Activated CD8-positive, alpha-beta memory T cell treated with anti-CD3 and anti-CD28 coated beads, Interleukin-2, amount 50 U/mL, for 4 hours (primary cell): ENCODE measurements at places on chromosomes 3 and 15.

- no peak for DNase-seq
These were observed 147.2 kb downstream of the EPHA6 start for GRCh38 chr3:96961576-96961975.

- no peak for DNase-seq
These were observed 216.0 kb upstream of the MCTP2 start for GRCh38 chr15:94015324-94015723.

DNA sequence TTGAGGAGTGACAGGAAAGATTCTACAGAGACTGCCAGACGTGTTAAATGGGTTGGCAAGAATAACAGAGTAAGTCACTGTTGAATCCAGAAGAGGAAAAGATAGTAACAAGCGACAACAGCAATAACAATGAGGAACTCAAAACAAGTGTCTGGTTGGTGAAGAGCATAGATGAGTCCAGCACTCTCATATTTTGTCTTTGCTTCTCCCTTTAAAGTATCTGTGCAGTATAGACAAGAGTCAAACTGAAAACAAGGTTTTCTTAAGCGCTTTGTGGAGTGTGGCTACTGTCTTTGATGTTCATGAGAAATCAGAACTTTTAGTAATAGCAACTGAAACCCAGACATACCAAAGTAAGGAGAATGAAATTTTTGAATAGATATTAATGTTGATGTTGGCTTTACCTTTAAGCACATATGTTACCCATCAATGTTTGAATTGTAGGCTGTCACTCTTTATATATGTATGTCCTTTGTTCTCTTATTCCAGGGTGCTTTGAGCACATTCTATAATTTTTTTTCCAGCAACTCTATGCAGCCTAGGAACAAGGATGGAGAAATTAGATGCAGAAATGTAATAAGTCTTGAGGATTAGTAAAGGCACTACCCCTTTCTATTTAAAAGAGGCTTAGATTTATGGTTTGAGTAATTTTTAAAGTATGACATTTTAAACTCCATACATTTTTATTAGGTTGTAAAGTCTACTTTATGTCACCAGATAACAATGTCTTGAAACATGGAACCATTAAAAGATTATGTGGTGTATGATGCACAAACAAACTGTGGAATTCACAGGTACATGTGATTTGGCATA is 185.5 kb downstream of the NFKBIZ start:
- DNase-seq = no peak

GRCh38 chr15:25641361-25641760 is 202.5 kb upstream of the UBE3A start:
- DNase-seq = no peak

GRCh38 chr3:23385327-23385726 is 182.2 kb downstream of the UBE2E2 start:
- DNase-seq = no peak

GRCh38 chr15:52540374-52541012 is 11.8 kb upstream of the MYO5A start:
- DNase-seq = no peak

DNA sequence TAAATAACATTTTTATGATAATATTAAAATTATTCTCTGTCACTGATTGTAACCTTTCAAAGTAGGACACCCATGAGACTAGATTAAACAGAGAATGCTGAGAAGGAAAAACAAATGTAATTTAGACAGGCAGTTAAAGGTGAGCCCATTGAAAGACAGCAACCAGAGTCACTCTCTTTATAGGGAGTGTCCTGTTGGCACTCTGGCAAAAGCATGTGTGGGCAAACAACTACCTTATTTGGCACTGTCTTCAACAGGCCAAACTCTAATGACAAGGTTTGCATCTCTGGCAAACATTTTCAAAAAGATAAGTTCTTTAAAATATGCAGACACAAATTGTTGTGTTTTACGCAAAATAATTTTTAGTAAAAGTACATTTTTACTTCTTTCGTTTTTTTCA is 29.8 kb downstream of the NFKBIZ start:
- no peak for DNase-seq

GRCh38 chr3:140270329-140270728 is 335.3 kb downstream of the CLSTN2 start:
- DNase-seq = no peak

DNA sequence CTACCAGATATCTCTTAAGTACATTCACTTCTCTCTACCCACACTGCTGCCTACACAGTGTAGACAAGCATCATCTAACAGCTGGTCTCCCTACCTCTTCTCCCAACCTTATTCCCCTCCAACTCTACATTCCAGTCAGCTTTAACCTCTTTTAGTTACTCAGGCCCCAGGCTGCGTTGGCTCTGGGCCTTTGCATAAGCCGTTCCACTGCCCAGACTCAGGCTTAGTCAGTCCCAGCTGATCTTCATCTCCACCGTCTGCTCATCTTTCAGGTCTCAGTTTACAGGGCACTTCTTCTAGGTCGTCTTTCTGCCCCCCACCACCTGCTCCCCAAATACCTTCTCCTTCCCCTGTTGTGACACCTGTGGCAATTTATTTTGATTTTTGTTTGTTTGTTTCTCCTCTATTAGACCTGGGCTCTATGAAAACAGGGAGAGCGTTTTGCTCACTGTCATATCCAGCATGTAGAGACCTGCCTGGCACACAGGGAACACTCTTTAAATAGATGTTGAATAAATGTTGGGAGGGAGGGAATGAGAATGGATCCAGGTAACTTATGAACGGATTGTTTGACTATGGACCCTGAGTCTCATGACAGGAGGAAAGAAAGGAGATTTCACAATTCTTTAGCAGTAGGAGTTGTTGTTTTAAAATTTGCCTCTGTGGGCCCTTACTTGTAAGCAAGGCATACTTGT is 11.1 kb downstream of the SLC27A2 start:
- no peak for DNase-seq

DNA sequence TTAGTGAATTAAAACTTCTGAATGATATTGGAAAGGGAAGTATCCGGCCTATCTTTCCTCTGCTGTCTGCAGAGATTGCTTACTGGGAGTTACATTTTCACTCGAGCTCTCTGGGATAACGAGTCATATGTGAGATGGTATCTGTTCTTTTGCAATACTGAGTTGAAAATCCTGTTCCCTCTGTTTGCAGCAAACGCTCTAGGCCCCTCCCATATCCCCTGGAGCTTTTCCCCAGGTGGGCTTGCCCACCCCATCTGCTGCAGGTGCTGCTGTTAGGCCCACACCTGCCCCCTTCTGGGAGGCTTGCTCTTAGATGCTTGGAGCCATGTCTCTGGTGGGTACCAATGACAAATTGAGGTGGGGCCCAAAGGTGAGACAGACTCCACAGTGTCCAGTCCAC is 42.7 kb upstream of the MTMR10 start:
- no peak for DNase-seq

DNA sequence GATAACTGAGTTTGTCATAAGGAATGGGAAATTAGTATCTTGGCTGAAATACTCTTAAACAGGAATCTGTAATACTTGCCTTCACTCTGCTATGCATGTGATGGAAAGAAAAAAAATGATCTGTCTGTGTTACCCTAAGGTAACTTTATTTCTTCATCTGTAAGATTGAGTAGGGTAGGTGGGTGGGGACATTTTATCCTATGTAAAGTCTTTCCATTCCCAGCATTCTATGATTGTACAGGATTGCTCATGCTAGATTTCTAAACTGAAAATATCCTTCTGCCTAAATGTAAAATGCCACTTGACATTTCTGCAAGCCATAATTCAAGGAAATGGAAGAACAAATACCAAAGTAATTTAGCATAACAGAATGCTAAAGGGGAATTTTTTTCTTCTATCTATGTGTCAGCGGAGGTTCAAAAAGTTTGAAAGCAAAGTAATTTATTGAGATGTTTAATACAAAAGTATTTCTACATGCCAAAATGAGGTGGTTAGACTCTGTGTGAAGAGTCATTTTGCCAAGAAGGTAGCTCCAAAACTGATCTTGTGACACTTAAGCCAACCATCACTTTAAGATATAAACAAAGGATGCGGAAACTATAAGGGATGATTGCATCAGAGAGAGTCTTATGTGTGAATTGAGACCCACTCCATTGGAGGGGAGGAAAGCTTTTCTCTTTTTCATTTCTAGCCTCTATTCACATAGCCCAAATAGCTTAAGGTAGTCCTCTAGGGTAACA is 46.6 kb upstream of the SERPINI2 start:
- DNase-seq = no peak

DNA sequence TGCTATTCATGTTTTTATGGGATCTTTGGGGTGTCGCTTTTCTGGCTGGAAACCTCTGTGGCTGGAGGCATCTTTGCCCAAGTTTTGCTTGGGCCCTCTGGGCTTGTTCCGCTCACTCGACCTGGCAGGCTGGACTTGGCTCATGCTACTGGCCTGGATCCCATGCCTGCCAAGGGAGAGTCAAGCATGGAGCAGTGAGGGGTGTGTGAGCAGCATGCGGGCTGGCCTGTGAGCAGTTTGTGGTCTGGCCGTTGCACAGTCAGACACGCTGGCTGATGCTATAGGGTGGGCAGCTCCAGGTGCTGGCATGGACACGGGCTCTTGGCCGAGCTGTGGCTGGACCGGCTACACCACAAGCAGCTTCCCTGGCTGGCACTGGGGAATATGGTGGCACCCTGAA is 491.1 kb downstream of the AGBL1 start:
- DNase-seq = no peak

DNA sequence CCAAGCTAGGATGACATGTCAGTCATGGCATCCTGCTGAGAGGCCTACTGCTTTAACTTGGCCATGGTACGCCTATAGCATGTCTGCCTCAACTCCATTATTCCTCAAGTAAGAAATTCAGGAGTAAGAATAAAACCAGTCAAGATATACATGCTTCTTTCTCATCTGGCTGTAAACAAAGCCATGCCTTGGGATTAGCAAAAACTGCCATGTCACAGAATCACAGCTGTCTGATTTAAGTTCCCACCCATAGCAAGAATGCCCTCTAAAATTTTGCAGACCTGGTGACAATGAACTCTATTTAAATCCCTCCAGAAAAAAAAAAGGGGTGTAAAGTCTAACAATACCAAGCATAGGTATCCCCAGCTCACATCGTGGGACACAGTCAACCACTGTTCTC is 55.6 kb upstream of the ACAN start:
- no peak for DNase-seq

GRCh38 chr15:25728816-25729215 is 134.3 kb downstream of the ATP10A start:
- no peak for DNase-seq

DNA sequence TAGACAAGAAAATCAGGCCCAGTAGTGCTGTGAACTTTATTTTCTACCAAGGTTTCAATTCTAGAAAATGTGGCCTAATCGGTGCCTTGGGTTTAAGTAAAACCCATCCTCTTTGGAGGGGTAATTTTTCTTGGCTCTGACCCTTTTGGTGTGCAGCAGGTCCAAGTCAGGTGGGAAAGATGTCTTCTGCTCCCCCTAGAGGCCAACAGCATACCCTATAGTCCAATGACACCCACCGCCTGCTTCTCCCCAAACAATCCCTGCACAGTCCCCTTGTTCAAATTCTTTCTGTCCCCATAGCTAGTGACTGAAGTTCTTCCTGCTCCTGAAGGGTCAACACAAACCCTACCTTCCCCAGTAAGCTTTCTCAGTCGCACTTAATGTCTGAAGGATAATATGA is 261.8 kb upstream of the GOLGA6L4 start:
- no peak for DNase-seq

GRCh38 chr3:192063570-192063969 is 602.6 kb downstream of the PYDC2 start:
- DNase-seq = no peak

DNA sequence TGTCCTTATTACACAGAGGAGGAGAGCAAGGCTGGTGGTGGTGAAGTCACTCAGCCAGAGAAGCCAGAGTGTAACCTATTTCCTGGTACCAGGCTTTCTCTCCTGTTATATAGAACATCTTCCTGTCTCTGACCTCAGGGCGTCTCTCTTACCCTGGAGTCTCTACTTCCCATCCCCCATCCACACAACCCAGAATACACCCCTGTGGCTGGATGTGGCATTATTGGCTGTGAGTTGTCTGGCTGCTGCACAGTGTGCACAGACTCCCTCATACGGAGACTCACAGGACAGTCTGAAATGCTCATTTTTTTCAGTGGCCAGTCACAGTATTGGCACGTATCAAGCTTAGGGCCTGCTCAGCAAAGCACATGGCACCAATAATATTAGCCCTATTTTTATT is 8.6 kb downstream of the PODXL2 start:
- no peak for DNase-seq

DNA sequence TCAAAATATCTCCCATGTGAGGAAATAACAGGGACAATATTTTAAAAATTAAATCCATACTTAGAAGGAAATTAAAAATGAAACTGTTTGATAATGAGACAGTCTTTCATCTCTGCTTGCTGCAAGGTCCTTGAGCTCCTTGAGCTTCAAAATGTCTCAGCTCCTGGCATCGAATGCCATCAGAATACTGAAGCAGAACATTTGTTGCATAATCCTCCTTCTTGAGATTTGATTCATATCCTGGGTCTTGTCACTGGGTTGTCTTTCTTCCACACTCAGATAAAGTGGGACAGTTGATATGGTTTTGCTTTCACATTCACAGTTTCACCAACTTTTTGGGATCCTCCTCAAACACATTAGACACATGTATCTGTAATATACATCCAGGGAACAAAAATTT is 27.8 kb downstream of the COL8A1 start:
- DNase-seq = no peak

DNA sequence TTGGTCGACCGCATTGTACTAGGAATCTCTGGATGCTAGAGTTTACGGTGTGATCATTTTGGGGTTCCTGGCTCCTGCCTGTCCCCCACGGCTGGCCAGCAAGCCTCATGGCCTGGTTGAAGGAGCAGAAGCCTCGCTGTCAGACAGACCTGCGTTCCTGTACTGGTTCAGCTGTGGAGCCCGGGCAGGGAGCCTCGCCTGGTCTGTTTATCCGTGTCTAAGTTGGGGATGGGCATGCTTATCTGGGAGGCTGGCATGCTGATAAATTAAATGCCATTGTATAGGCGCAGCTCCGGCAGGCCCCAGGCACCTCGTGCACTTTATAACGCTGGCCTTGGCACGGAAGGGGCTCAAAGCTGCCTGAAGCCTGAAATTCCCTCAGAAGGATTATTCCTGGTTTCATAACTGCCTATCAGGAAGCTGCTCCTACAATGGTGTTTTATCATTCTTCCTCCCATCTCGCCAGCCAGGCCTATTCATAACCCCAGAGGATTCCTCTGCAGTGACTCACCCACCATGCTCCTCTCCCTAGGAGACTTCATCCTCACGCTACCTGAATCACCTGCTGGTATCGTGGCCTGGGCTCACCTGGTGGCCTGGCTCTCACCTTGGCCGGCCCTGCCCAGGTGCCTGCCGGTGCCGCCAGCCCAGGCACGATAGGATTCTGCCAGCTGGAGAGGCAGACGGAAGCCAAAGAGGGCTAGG is 110.9 kb downstream of the ASB7 start:
- no peak for DNase-seq

DNA sequence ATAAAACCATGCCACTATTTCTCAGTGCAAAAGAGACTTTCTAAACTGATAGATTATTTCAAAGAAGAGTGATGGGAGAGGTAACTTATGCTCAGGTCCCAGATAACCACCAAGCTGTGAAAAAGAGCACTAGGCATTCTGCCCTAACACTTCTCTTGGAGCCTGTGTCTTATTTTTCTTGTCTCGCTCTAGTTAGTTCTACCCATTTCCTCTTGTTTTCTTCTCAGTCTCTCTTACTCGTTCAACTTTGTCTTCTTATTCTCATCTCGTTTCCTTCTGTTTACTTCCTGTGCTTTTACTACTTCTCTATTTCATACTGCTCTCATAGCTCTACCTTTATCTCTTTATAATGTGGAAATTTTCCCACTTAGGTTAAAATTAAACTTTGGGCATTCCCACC is 91.8 kb upstream of the CGNL1 start:
- DNase-seq = no peak
